ENCODE measurements at places on chromosomes 1 and 21.
A peak's percentile ranks its signal among the peaks of the same experiment; 100 is the strongest.

GRCh38 chr1:20974951-20975350 lies 187.8 kb upstream of the HP1BP3 start:
- DNase-seq, result no peak

GRCh38 chr1:61149010-61149860 lies 66.9 kb downstream of the NFIA start:
- DNase-seq, result no peak

DNA sequence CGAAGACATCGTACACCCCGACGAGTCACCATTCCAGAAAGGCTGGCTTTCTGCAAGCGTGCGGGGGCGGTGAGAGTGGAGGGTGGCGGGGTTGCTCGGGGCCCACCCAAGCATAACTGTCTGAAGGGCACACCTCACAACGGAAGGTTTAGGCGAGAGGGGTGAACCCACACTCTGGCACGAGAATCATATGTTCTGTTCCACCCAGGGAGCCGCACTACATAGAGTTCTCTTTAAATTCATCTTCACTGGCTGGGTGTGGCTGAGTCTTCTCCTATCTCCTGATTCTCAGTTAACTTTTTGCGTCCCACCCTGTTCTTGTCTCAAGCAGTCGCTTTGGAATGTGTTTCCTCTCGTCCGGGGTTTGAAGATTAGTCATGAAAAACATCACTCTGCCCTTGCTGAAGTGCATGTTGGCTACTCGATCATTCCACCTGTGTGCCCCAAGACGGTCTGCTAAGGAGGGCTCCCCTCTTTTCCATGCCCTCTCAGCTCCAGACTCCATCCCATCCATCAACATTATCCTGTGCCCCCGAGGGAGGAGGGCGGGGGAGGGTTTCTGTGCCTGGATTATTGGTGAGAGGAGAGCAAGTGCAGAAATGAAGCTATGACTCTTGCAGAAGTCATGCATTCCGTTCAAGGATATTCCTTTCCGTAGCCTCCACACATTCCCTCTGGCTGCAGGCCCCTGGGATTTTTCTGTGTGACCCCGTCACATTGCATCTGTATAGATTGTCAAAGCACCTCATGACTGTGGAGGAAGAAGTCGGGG lies 53.5 kb upstream of the CD34 start:
- DNase-seq, result no peak

GRCh38 chr21:43467785-43468184 lies 40.9 kb upstream of the SIK1 start:
- DNase-seq, result peak; percentile 0

- no peak for DNase-seq
Observed at GRCh38 chr21:28729887-28730286, 262.8 kb downstream of the LTN1 start.

Measured in CD4-positive, CD25-positive, alpha-beta regulatory T cell (primary cell).